Bladder microvascular endothelial cell (primary cell): ENCODE measurements at places on chromosomes 2 and 18. TPM values are rescaled to one million over a fixed set of nuclear protein-coding genes. Genes with fewer than 3 reads are reported as not detected.

USP37 gene
- total RNA-seq: 8.1 and 15.1 TPM in 2 replicates

GAL3ST2 gene
- total RNA-seq: not detected in 2 replicates

LOXHD1 gene
- total RNA-seq: 0.06 and 0.16 TPM in 2 replicates

STK25 gene
- total RNA-seq: 359 and 519 TPM in 2 replicates

CFC1 gene
- not detected in 2 replicates for total RNA-seq

DYNAP gene
- not detected in 2 replicates for total RNA-seq

ABCG8 gene
- not detected in 2 replicates for total RNA-seq

SLC8A1 gene
- total RNA-seq: 0.94 and 1.9 TPM in 2 replicates

GAREM2 gene
- total RNA-seq: under 0.01 and 0.57 TPM in 2 replicates

PCARE gene
- total RNA-seq: not detected in 2 replicates

ARHGEF33 gene
- 0.13 and 0.16 TPM in 2 replicates for total RNA-seq

CTLA4 gene
- 0.16 TPM in 1 of 2 replicates, not detected in the other for total RNA-seq
